ENCODE measurements at places on chromosomes 3 and 15. TPM values are rescaled to one million over a fixed set of nuclear protein-coding genes. Genes with fewer than 3 reads are reported as not detected.

Gene CACNA2D3
- polyA plus RNA-seq, result 2.1 TPM

Gene SAMD7
- not detected for polyA plus RNA-seq

Gene MAPKAPK3
- polyA plus RNA-seq, result 58.4 TPM

Gene SLC9C1
- 1.2 TPM for polyA plus RNA-seq

Gene ATP8B4
- polyA plus RNA-seq, result 3.5 TPM

GRCh38 chr3:111785034-111785433 lies 74.0 kb upstream of the PHLDB2 start:
- DNase-seq, result no peak

DNA sequence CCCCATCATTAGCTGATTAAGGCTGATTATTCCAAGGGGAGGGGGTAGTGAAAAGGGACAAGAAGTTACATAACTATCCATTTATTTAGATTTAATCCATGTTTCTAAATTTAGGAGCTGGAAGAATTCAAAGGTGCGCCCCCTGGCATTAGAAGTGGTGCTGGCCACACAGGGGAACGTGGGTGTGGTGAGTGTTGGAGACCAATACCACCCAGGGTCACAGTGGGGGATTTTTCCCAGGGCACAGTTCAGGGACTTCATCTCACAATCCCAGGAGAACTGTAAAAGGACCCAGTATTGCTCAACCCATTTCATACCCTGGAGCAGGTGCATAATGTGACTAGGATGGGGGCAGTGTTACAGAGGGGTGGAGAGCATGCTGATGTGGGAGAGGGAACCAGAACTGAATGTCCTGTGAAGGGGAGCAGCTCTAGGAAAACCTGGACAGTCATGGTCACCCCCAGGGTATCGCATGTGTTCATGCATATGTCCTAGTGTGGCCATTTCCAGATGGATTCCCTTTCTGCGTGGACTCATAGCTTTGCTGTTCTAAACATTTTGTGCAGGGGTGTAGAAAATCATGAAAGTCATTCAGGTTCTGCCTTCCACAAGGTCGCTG lies 110.3 kb downstream of the LSM3 start:
- no peak for DNase-seq

DNA sequence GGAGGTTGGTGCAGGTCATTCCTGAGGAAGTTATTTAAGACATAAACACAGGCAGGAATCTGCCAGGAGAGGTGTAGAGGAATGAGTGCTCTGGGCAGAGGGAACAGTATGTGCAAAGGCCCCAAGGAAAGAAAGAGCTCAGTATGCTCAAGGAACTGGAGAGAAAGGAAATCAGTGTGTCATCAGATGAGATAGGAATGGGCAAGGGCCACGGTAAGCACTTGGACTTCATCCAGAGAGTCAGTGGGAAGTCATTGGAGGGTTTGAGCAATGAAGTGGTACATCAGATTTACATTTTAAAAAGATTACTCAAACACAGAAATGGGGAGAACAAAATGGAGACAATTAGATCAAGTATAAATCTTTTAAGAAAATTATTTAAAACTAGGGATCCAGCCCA lies 272.2 kb downstream of the ADAMTSL3 start:
- no peak for DNase-seq

DNA sequence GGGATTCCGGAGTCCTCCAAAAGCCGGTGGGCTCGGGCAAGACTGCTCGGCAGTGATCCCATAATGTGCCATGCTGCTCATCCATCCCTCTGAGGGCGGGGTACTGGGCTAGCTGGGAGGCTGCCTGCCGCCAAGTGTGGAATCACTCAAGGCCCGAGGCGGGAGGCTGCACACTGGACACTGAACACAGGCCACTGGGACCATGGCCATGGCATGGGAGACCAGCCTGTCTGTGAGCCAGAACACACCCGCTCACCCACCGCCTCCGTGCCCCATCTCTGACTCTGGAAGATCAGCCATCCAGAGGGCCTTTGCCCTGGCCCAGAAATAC lies 1.4 kb downstream of the C3orf22 start:
- DNase-seq, result no peak

GRCh38 chr15:26928051-26928450 lies 42.9 kb upstream of the GABRG3 start:
- DNase-seq, result no peak

DNA sequence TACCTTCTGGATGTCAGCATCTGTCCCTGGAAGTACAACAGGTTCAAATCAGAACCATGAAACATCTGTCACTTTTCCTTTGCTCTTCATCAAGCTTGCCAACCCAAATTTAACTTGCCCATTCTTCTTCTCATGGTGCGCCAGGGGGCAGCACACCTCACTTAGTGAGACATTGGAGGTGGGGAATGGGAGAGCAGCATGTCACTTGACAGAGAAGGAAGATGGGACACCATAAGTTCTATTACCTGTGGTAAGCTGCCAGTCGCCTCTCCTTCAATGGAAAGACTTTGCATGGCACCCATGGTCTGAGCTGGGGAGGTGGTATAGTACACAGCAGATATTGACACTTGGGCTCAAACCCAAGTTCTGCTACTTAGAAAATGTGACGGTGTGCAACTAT lies 2.9 kb downstream of the SCN5A start:
- no peak for DNase-seq

- DNase-seq, result no peak
These were observed 403.2 kb downstream of the PTPRG start for GRCh38 chr3:61964566-61964965.

DNA sequence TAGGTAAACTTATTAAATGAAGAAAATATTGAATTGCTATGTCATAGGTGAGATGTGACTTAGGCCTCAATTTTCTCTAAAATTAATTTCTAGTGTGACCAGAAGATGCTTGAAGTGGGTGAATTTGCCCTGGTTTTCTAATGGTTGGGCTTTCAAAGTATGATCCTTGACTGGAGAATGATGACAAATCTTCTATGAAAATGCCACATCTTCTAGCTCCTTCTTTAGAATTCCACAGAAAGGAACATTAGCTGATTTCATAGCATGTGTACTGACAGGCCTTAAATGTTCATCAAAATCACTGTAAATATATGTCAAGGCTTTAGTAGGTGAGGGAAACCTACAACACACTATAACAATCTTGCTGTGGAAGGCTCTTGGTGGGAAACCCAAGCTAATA lies 8.9 kb downstream of the ABI3BP start:
- DNase-seq, result no peak

DNA sequence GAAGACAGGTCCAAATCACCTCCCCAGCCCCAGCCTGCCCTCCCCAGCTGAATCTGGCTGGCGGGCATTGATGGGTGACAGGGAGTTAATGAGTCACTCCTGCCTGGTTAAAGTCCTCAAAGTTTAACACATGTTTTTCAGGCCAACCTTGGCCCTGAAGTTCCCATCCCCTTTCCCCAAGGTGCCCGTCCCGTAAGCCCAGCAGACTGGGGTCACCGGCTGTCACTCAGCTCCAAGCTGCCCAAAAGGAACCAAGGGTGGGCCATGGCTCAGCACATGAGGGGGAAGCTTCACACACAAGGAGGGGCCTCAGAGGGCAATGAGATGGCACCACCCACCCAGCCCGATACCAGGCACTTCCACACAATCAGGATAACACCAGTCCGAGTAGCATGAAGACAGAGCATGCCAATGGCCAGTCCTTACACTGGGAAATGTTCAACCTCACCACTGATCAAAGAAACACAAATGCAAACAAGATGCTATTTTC lies 10.2 kb upstream of the KLF15 start:
- DNase-seq, result no peak

GRCh38 chr15:52651114-52651513 lies 28.1 kb downstream of the ATOSA start:
- DNase-seq, result no peak
